Common myeloid progenitor, CD34-positive (primary cell): ENCODE measurements at places on chromosomes 7 and 10.

- DNase-seq = no peak
Observed at GRCh38 chr10:84340187-84340586, 11.8 kb downstream of the CCSER2 start.

DNA sequence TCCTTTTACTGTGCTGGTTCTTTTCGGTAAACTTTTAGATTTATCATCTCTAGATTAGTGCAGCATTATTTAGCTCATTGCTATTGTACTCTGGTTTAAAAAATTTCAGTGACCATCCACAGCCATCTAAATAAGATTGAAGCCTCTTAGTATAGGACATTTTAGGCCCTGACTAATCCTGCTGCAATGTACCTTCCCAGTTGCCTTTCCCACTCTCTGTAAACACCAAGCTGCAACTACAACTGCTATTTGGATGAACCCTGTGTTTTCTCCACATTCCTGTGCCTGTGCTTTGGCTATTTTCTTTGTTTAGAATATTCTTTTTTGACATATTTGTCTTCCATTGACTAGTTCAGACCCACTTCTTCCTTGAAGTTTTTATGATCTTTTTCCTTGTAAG, 314.6 kb downstream of the AUTS2 start:
- DNase-seq = no peak

DNA sequence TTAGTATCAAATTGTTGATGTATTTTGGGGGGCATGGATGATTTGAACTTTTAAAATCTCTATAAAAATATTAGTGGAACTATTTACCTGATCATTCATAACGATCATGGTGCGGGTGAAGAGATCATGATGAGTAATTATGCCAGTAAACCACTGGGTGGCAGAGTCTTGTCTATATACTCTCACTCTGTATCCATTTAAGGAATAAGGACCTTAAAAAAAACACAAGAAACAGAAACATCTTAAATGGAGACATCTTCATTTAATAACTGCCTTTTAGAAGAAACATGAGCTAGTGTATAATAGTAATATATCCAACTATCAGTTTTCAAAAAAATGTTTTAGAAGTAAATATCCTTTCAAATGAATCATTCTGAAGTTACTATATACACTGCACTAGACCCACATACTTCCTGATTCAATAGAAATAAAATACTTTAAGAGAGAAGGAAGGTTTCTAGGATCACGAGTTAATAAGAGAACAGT, 84.0 kb downstream of the NRBF2 start:
- peak; percentile 71 for DNase-seq

DNA sequence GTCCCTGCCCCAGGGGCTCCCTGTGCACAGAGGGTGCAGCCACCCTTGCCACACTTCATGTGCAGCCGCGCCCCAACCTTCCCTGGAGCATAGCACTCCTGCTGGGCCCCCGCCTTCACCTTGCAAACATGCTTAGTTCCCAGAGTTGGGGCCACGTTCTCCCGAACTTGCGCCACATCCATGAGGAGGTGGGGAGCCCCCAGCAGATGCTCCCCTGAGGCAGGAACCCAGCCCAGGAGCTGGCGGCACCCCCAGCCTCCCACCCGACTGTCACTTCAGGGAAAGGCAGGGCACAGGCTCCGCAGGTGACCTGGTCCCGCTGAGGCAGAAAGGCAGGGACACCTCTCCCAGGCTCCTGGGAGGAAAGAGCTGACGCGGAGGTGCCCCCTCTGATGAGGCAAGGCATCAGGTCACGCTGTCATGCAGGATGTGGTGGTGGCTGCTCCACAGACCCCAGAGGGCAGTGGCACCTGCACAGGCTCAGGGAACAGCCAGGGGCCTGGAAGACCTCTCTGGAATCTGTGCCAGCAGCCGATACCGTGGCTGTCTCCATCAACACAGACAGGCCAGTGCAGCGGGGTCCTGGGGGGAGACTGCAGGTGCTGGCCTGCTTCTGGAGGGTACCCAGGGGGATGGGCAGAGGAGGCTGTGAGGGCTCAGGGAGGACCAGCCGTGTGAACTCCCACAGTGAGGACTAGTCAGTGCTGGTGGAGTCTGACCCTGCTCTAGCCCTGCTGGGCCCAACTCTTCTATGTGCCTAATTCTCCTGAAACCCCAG, 221.3 kb downstream of the MAD1L1 start:
- no peak for DNase-seq

DNA sequence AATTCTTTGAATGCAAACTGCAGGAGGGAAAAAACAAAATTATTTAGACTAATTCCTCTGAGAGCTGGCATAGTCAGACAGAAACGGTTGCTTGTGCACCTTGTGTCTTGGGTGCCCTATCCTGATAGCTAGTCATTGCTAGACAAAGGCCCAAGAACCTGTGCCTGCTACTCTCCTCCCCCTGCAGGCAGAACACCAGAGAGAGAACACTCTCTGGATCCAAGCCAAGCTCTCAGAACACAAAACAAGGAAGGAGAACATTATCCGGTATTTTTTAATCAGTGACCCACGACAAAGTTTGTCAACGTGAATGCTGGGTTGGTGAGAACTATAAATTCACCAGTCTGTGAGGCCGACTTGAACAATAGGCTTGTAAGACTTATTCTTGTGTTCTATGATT, 18.8 kb upstream of the PPP1R9A start:
- DNase-seq = peak; percentile 86

DNA sequence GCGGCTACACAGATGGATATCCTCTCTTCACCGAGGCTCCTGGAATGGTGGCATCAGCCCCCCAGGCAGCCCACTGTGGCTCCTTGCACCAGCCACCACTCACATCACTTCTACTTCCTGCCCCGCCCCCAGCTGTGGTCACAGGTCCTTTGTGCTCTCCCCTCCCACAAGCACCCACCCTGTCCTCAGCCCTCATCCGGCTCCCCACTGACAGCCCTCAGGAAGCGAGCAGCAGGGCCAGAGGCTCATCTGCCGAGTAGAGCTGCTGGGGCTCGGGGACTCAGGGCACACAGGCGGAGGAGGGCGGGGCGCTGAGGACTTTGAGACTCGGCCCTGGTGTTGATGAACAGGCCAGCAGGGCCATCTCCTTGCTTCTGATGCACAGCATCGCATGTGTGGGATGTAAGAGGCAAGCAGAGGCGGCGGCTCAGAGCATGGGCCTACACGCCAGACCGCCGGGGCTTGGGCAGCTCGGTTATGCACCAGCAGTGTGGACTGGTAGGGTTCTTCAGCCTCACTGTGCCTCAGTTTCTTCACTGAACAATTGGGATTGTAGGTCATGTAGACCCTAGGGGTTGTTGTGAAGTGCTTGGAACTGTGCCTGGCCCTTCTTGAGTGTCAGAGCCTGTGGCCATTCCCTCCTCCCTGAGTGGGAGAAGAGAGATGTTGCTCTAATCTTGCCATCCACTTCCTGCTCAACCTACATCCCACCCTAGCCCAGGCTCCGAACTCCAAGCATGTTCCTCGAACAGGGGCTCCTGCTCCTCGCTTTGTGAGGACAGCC, at the start of gene PRF1:
PRF1 (minus strand) TSS at position 77 of the 784 bp plus-strand sequence. CDS start 1,839 bp downstream, outside the sequence.
- peak; percentile 55 for DNase-seq

DNA sequence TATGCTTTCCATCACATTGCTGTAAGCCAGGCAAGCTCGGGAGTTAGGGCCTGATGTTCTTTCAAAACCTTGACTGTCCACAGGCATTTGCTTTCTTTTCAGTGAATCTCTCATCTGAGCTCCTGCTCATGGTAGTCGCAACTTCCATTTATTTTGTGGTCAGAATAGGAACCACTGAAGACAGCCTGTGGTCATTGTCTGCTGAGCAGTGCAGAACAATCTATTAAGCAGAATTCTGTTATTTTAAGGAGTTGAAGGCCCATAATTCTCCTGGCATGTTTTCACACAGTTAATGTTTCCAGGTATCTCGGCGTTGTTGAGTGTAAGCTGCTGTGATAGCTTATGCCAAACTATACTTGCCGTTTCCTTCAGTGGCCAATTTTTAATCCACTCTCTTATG, 491.1 kb upstream of the AKR1E2 start:
- no peak for DNase-seq

DNA sequence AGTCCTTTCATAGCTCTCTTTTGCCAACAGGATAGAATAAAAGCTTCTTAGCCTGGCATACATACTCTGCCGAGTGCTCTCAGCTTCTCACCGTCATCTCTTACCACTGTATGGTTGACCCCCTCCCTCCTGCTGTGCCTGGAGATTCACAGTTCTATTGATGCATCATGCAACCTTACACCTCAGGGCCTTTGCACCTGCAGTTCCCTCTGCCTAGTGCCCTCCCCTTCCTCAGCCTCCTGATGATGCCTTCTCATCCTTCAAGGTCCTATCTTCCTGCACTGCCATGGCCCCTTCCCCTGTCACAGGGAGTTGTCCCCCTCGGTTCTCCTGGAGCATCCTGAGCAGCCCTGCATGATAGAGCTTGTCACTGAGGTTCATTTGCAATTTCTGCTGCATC, 81.5 kb downstream of the CDH23 start:
- DNase-seq = no peak

- no peak for DNase-seq
Observed at GRCh38 chr7:31258391-31258790, 82.1 kb downstream of the NEUROD6 start.

GRCh38 chr7:32890793-32891042, 842 bp downstream of the KBTBD2 start:
- DNase-seq = no peak

GRCh38 chr7:45000093-45001032, at the start of gene CCM2:
TSS of gene CCM2 (plus strand) at chr7:45000201. CDS start at chr7:45000334, 133 bp downstream.
- DNase-seq = no peak

DNA sequence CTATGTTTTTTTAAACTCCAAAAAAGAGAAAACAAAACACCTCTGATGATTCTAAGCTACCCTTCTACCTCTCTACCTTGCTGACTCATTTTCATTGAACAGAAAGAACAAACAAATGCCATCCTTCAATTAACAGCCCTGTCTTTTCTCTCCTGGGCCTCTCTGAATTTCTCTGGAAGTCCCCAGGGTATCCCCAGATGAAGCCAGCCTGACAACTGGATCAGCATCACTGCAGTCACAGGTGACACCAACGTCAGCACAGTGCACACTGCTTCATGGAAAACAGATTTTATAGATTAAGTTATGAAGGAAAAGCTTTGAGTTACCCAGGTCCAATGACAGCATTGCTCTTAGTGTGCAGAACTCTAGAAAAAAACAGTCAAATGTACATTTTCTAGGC, 5.7 kb downstream of the HUS1 start:
- DNase-seq = no peak

GRCh38 chr10:60304829-60305379, 84.8 kb downstream of the ANK3 start:
- DNase-seq = no peak

DNA sequence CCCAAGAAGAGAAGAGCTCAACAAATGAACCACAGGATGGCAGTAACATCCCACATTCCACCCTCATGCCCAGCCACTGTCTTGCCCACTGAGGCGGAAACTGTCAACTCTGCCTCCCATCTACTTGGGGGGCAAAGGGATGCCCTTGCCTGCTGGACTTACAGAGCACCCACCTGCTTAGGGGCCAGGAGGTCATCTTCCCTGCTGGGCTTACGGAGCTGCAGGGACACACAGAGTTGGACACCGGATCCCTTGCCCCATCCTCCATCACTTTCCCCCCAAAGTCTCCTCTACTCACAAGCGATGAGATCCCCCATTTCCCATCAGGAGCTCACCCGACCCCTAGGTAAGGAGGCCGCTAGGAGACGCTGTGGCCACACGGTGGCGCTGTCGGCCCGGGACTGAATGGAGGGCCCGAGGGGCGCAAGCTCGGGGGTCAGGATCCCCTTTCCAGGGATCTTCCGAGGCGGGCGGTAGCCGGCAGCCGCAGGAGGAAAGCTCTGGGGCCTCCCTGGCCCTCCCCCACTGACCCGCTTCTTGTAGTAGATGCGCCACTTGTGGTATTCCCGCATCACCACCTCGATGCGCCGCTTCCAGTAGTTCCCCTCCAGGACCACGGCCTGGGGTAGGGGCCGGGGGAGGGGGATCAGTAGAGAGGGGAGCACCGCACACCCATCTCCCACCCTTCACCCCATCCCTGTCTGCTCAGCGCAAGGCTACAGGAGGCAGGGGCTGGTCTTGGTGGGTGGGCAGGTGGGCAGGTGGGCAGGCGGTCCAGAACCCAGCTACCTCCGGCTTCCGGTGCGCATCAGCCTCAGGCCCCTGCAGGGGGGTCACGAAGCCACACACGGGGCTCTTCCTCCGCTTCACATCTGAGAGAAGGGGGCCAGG, 17.3 kb downstream of the MLXIPL start:
- peak; percentile 59 for DNase-seq

DNA sequence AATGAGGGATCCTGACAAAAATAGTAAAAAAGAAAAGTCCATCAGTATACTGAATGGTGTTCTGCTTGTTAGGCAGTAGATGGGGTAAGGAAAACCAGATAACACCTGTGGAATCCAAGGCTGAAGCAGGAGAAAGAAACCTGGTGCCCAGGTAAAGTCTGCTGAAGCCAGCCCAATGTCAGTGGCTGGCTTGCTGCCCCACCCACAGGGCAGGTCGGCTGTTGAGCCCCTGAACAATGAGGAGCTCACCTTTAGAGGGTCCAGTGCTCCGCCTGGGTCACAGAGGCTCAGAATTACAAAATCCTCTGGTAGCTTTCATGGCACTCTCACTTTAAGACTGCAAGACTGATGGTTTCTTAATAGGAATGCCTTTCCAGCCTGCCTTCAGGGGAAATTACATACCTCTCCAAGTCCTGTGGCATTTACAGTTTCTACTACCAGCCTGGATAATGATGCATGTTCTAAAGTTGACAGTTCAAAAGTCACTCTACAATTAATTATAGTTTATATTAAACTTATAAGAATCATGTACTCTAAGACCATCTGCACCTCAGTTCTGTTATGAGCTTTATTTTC, 23.8 kb downstream of the DHX32 start:
- DNase-seq = no peak

DNA sequence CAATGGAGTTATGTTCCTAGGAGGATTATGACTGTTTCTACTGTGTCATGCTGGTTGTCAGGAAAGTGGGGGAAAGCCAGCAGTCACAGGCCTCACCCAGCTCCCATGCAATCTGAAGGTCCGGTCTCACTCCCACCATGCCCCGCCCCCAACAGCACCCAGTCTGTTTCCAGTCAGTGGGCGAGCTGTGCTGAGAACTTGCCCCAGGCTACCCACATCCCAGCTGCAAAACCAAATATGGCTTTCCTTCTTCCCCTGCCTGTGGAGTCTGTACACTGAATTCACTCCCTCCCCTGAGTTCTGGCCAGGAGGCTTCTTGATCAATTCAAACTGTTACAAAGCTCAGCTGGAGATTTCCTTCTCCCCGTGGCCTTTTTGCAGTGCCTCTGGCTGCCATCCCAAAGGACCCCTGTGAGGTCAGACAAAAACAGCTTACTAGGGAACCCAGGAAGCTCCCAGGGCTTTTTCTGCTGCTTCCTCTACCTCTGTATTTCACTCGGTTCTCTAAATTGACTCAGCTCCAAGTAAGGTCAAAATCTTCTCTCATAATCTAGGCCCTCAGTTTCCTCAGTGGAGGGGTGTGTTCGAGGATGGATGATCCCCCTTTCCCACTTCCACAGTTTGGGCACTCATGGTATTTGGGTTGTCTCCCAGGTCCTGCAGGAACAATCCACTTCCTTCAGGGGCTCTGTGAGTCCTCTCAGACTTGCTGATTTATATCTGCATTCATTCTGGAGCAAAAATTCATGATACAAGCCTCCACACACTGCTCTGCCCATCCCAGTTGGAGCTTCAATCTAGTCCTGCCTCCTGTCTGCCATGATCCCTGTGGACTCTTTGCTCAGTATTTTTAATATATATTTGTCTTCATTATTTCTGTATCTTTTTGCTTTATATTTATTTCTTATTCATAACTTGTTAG, 205.5 kb downstream of the SEMA3D start:
- DNase-seq = no peak

GRCh38 chr7:92836489-92836999, at the start of gene CDK6:
TSS of gene CDK6 (minus strand) at chr7:92836573. CDS start at chr7:92833323, 3,250 bp downstream.
- peak; percentile 83 for DNase-seq
